ENCODE measurements at places on chromosomes 7 and 10.

DNA sequence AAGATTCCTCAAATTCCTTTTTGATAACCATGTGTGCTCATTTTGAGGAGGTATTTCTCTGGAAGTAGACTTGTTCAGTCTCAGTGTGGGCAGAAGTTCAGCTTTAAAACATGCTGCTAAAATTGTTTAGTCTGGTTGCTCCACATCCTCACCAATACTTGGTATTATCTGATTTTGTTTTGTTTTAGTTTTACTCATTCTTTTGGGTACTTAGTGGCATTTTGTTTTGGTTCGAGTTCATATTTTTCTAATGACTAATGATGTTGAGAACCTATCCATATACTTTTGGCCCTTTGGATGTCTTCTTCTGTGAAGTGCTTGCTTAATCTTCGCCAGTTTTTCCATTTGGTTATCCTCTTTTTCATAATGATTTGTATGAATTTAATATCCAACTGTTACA lies 694.2 kb upstream of the FZD8 start:
- no peak for DNase-seq

- no peak for DNase-seq
These were observed 129.6 kb downstream of the CNOT4 start for GRCh38 chr7:135380351-135380750.

DNA sequence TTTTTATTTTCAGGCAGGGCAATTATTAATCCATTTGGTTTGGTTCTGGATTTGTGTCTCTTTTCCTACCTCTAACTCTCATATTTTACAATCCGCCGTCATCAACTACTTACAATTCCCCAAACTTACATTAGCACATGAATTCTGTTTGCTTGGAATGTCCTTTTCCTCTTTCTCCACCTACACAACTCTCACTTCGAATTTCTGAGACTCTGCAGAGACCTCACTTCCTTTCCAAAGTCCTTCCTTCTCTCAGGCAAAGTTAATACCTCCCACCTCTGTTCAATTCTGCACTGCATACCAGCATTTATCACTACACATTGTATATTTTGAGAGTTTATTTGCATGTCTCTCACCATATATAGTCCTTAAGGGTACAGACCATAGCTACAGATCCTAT lies 122.7 kb upstream of the LRRTM3 start:
- no peak for DNase-seq

DNA sequence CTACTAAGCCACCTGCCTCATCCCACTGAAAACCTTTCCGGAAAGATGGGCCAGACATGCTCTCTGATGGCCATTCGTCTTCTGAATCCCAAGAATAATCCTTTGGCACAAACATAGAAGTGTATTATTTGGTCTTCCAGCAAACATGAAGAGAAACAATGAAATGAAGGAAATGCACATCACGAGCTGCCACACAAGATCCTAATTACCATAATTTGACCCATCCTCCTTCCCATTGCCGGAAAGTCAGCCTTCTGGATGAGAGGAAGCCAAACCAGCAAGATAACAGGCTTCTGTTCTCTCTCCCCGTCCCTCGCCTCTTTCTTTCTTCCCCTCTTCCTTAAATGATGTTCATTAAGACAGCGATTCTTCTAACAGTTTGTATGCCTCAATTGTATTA lies 218.9 kb upstream of the KMT2E start:
- DNase-seq: no peak

- DNase-seq: no peak
These were observed 11.0 kb upstream of the C10orf143 start for GRCh38 chr10:130121486-130122079.

DNA sequence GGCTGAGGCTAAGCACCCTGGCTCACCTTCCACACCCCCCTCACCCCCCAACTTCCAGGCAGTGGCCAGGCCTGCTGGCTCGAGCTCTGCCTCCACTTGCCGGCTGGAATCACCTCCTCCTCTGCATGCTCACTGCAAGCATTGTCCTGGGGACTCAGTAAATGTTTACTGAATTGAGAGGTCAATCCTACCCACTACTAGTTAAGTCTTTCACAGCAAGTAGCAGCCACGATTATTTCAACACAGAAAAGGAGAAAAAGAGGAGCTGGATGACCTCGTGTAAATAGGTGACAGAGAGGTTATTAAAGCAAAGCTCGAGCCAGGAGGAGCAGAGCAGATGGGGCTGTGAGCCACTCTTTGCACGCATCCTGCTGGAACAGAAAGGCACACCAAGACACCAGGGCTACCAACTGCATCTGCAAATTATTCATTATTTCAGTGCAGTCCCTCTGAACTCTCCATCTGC lies 32.1 kb downstream of the HIPK2 start:
- no peak for DNase-seq

DNA sequence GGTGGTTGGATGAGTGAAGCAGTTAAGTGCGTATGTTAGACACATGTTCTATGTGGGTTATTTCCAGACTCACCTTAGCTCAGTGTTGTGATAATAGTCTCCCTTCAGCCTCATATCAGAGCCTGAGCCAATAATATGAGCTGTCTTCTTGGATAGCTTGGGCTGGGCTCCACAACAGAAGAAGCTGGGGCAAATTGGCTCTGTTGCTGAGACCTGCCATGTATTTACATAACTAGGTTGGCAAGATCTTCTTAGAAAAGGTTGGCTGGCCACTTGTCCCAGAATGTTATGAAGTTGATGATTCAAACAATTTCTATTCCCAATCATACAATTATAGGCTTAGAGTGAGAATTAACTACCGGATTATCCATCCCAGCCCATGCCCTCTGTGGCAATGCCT lies 35.7 kb upstream of the CREB5 start:
- no peak for DNase-seq

Measured in kidney capillary endothelial cell (primary cell).